ENCODE measurements at places on chromosomes 7 and 10.

- no peak for DNase-seq
Observed at GRCh38 chr7:30707391-30708357, 25.4 kb upstream of the CRHR2 start.

GRCh38 chr10:123858907-123859652 is 32.5 kb downstream of the CPXM2 start:
- no peak for DNase-seq

DNA sequence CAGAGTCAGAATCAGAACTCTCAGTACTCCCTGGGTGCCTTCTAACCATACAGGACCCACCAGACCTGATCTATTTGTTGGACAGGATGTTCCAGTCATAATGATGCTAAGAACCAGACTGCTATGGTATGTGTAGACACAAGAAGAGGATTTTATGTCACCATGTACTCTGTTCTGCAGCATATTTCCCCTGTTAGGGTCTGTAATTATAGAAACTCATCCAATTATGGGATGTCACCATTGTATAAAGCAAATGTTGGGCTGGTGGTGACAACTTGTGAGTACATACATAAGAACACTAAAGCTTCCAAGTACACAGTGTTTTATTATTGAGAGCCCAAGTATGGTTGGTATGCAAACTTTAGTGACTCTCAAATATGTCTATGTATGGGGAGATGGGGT is 67.1 kb upstream of the AGBL3 start:
- no peak for DNase-seq

- no peak for DNase-seq
Observed at GRCh38 chr10:123555616-123556015, 110.5 kb upstream of the GPR26 start.

- DNase-seq, result no peak
Observed at GRCh38 chr7:119900996-119901672, 371.8 kb upstream of the KCND2 start.

DNA sequence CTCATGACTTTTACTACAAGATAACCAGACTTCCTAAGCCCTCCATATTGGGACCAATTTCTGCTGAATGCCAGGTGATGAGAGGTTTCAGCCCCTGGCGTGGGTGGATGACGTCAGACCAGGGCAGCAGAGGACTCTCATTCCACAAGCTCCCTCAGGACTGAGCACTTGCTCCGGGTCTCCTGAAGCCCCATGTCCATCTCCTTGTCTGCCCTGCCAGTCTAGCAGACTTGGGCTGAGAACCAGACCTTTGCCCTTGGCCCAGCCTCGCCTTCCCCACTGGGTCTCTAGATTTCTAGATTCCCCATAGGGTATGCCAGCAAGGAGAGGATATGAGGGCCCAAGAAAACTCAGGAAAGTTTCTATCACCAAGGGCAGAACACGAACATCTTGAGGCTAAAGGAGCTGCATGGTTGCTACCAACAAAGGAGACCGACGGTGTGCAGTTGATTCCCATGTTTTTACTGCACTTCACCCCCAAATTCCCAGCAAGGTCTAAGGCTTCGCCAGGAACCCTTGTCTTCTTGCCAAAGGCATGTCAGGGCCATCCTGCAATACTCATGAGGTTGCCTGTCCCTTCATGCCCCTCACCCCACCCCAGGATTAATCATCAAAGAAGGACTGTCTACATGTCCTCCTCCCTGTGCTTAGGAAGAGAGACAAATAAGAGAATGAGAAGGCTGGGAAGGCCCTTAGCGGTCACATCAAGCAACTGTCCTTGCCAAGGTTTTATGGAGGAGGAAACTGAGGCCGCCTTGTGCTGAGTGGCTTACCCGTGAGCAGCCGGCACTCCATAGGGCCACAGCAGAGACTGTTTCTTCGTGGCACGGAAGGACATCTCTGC is 96.5 kb upstream of the MACROH2A2 start:
- DNase-seq, result no peak

- no peak for DNase-seq
Observed at GRCh38 chr10:100621360-100622205, 85.8 kb downstream of the HIF1AN start.

- no peak for DNase-seq
Observed at GRCh38 chr7:133886086-133886485, 241.1 kb upstream of the LRGUK start.

GRCh38 chr7:68776326-68776725 is 821.9 kb upstream of the AUTS2 start:
- no peak for DNase-seq
